ENCODE measurements at places on chromosomes 4 and X. TPM values are rescaled to one million over a fixed set of nuclear protein-coding genes. Genes with fewer than 3 reads are reported as not detected.

- no peaks in the 10 kb centered on the region for H3K36me3 ChIP-seq
- no peaks in the 10 kb centered on the region for H3K27me3 ChIP-seq
- H3K27ac ChIP-seq, result no peak overlapping the region
- no peak overlapping the region for H3K4me3 ChIP-seq
Measured at GRCh38 chrX:144295921-144296320, 412.1 kb downstream of the UBE2NL start.

The FAM120C gene
- polyA plus RNA-seq, result 6.0 TPM

DNA sequence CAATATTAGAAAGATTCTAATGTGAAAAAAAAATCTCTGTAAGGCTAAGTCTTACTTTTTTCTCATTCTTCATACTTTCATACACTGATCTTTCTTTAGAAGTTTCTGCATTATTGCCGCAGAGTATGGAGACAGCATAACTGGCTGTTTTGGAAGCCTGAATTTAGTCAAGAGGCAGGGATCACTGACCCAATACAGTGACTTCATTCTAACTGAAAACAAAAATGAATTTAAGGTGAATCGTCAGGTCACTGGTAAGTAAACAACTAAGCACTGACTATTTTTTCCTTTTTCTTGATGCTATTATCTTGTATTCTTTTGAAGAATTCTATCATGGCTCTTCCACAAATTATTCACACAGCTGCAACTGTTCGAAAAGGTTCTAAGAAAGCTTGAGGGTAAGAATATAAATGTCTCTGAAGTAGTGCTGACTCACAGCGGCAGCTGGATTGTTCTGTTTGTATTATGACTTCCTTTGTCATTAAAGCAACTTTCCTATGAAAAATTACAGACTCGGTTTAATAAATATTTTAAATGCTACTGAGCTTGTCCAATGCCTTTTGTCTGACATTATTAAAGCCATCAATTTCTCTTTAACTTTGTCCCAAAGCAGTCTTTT is 609.3 kb downstream of the FSTL5 start:
- H3K4me1 ChIP-seq, result peaks cover 22% of the 10 kb centered on the region
- DNase-seq, result no peak
- no peaks in the 10 kb centered on the region for H3K36me3 ChIP-seq
- H3K4me3 ChIP-seq, result no peak overlapping the region
- no peak overlapping the region for H3K27ac ChIP-seq
- H3K27me3 ChIP-seq, result no peaks in the 10 kb centered on the region

- no peaks in the 10 kb centered on the region for H3K27me3 ChIP-seq
- no peaks in the 10 kb centered on the region for H3K4me1 ChIP-seq
- no peak overlapping the region for H3K27ac ChIP-seq
- peaks cover 5% of the 10 kb centered on the region for H3K36me3 ChIP-seq
Measured at GRCh38 chr4:78796526-78796925, 20.4 kb downstream of the BMP2K start.

DNA sequence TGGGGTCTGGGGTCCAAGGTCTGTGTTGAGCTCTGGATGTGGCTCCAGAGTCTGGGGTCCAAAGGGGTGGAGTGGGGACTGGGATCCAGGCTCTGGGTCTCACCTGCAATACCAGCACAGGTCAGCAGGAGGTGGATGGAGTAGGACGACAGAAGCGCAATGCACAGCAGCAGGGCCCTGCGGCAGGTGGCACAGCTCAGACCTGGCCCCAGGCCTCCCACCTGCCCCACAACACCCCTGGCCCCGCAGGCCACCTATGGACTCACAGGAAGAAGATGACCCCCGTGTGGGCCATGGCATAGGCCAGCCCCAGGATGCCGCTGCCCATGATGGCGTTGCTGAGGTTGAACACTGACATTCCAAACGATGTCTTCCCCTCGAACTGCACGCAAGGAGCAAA is 3.4 kb downstream of the SLC38A5 start:
- no peaks in the 10 kb centered on the region for H3K4me1 ChIP-seq
- no peaks in the 10 kb centered on the region for H3K36me3 ChIP-seq
- no peaks in the 10 kb centered on the region for H3K27me3 ChIP-seq

- no peaks in the 10 kb centered on the region for H3K36me3 ChIP-seq
- H3K27ac ChIP-seq, result no peak overlapping the region
- peak; percentile 49 for DNase-seq
- H3K4me3 ChIP-seq, result no peak overlapping the region
- H3K4me1 ChIP-seq, result no peaks in the 10 kb centered on the region
Measured at GRCh38 chrX:50691820-50692219, 122.2 kb downstream of the SHROOM4 start.

The SAGE1 gene
- not detected for polyA plus RNA-seq

The STPG2 gene
- polyA plus RNA-seq, result not detected

DNA sequence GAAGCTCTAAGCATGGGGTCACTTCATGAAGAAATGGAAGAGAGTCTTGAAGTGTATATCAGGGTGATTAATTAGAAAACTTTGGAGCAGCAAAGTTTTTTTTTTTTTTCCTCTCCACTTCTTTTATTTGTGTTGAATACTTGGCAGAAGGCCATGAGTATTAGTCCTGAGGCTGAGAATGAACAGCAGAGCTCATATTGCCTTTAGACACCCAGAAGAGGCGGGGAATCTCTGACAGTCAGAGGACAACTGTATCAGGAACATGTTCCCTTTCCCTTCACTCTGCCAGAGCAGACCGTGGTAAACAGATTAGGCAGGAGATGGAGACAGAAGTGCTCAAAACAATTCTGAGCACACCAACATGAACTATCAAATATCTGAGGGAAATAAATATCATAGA is 300.9 kb downstream of the FAM47A start:
- DNase-seq, result no peak
- H3K4me1 ChIP-seq, result no peaks in the 10 kb centered on the region
- no peaks in the 10 kb centered on the region for H3K27me3 ChIP-seq
- H3K27ac ChIP-seq, result no peak overlapping the region
- H3K36me3 ChIP-seq, result no peaks in the 10 kb centered on the region

The HSPA4L gene
- polyA plus RNA-seq, result 1.6 TPM

- no peaks in the 10 kb centered on the region for H3K36me3 ChIP-seq
- H3K4me3 ChIP-seq, result no peak overlapping the region
- no peak for DNase-seq
- peaks cover 6% of the 10 kb centered on the region for H3K27me3 ChIP-seq
- H3K27ac ChIP-seq, result no peak overlapping the region
- H3K4me1 ChIP-seq, result no peaks in the 10 kb centered on the region
Measured at GRCh38 chrX:9897761-9898161, 69.4 kb upstream of the CLDN34 start.

DNA sequence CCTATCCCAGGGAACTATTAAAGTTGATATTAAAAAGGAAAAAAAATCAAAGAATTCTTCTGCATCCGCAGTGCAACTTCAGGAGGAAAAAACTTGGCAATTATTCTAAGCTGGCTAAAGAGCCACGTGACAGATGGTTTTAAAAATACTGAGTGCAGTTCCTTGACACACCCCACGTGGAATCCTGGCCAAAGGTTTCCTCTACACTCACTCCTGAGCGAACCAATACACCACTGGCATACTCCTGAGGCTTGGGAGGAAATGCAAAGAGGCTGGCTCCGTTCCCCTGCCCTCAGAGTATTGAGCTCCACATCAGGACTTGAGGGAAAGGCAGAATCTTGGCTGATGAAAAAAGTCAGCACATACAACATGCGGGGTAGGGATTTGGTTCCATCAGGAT is 133.8 kb upstream of the ATP6AP2 start:
- H3K36me3 ChIP-seq, result no peaks in the 10 kb centered on the region
- H3K27ac ChIP-seq, result no peak overlapping the region
- DNase-seq, result no peak
- H3K4me1 ChIP-seq, result peaks cover 41% of the 10 kb centered on the region
- H3K27me3 ChIP-seq, result peaks cover 41% of the 10 kb centered on the region

The CT83 gene
- polyA plus RNA-seq, result not detected

- H3K4me1 ChIP-seq, result no peaks in the 10 kb centered on the region
- no peaks in the 10 kb centered on the region for H3K36me3 ChIP-seq
Measured at GRCh38 chrX:68286980-68287379, 146.3 kb downstream of the OPHN1 start.

- no peaks in the 10 kb centered on the region for H3K27me3 ChIP-seq
- H3K36me3 ChIP-seq, result no peaks in the 10 kb centered on the region
- H3K4me1 ChIP-seq, result peaks cover 5% of the 10 kb centered on the region
- no peak overlapping the region for H3K27ac ChIP-seq
- H3K4me3 ChIP-seq, result no peak overlapping the region
- no peak for DNase-seq
Measured at GRCh38 chr4:123804196-123804721, 407.7 kb downstream of the SPRY1 start.

The FHIP1A gene
- polyA plus RNA-seq, result 1.3 TPM

- no peaks in the 10 kb centered on the region for H3K36me3 ChIP-seq
- no peak overlapping the region for H3K27ac ChIP-seq
- no peak overlapping the region for H3K4me3 ChIP-seq
- no peak for DNase-seq
- no peaks in the 10 kb centered on the region for H3K4me1 ChIP-seq
- no peaks in the 10 kb centered on the region for H3K27me3 ChIP-seq
Measured at GRCh38 chr4:153652051-153652784, 31.9 kb upstream of the TLR2 start.
